Trophoblast cell (in vitro differentiated cells and primary cell): ENCODE measurements at places on chromosomes 11 and 22.

DNA sequence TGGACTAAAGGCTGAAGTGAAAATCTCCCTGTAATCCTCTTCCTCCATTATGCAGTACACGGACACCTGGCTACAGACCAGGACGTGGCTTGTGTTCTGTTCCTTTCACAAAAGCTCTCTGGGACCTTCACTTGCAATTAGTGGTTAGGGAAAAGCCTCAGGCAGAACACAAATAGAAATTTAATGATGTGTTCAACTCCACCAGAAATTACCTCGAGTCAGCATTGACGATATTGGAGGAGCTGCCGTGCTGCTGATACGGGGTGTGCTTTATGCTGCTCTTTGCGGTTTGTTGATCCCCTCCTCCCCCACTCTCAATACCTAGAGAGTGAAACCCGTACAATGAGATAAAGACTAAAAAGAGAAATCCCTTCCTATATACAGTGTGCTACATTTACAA, 48.9 kb downstream of the POLD3 start:
- DNase-seq, result no peak

- DNase-seq, result no peak
These were observed 239.3 kb downstream of the GRIK4 start for GRCh38 chr11:120750647-120751549.

DNA sequence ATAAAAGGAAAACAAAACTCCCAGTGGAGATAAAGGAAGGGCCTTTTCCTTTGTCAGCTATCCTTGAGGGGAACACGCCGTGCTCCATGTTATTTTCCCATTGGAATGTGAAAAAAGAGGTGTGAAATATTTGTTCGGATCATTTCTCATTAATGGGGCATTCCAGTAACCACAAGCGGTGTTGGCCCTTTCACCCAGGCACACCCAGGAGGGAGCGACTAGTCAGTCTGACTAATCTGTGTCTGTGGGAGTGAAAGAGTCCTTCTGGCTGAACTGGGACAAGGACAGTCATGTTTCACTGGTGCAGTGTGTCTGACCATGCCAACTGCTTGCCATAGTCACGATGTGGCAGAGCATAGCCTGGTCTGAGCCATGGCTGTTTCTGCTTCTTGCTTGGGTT, 13.0 kb upstream of the MYEOV start:
- DNase-seq, result no peak

GRCh38 chr22:29313126-29313575, 2.3 kb downstream of the RASL10A start:
- DNase-seq, result no peak

DNA sequence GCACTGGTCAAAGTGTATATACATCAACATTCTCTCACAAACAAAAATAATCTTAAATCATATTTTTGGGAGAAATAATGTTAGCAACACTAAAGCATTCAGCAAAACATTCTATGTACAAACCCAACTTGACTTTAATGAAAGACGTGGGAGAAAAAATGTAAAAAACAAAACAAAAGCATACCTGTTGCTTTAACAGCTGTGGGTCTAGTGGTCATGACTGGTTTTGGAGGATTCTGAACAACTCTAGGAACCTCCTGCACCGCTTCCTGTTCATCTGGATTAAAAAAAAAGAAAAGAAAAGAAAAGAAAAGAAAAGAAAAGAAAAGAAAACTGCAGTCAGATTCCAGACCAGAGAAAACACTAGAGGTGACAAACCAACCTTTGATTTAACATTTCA, 2.1 kb downstream of the FNBP4 start:
- no peak for DNase-seq

DNA sequence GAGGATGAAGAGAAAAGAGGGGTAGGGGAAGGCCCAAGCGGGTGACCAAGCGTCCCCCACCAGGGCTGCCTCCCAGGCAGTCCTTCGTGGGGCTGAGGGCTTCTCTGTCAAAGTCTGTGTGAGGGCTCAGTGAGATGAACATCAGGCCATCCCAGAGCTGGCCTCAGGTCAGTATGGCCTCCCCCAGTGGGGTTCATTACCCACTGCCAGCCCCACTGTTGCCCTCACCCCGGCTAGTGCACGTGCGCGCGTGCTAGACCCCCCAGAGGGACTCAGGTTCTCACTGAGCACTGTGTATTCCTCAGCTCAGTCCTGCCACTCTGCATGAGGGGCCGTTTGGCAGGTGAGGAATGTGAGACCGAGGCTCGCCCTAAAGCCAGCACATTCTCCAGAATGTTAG, 3.3 kb downstream of the KDELR3 start:
- DNase-seq, result no peak

DNA sequence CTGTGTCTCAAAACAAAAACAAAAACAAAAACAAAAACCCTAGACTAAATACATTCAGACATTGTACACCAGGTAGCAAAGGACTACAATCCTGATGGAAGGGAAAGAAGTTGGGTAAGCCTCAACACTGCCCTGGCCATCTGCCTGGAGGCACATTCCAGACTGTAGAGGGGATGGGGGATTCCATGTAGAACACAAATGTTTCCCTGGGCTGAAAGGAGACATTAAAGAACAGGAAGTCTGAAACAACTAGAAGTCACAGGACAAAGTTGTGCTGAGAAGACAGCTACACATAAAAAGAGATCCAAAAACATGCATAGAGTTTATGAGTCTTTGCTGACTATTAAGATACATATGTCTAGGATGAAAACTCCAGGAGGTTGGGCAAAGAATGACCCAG, 83.9 kb downstream of the RRAS2 start:
- DNase-seq, result peak; percentile 73

DNA sequence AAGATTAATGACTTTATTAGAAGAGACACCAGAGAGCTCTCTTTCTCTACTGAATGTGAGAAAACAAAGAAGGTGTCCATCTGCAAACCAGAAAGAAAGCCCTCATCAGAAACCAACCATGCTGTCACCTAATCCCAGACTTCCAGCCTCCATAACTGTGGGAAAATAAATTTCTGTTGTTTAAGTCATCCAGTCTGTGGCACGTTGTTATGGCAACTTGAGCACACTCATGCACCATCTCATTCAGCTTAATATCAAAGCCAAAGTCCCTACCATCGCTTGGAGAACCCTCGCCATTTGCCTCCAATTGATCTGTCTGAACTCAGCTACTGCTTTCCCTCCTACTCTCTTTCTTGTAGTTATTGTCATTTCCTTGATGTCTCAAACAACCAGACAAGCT, 766.1 kb upstream of the ARHGAP42 start:
- no peak for DNase-seq

DNA sequence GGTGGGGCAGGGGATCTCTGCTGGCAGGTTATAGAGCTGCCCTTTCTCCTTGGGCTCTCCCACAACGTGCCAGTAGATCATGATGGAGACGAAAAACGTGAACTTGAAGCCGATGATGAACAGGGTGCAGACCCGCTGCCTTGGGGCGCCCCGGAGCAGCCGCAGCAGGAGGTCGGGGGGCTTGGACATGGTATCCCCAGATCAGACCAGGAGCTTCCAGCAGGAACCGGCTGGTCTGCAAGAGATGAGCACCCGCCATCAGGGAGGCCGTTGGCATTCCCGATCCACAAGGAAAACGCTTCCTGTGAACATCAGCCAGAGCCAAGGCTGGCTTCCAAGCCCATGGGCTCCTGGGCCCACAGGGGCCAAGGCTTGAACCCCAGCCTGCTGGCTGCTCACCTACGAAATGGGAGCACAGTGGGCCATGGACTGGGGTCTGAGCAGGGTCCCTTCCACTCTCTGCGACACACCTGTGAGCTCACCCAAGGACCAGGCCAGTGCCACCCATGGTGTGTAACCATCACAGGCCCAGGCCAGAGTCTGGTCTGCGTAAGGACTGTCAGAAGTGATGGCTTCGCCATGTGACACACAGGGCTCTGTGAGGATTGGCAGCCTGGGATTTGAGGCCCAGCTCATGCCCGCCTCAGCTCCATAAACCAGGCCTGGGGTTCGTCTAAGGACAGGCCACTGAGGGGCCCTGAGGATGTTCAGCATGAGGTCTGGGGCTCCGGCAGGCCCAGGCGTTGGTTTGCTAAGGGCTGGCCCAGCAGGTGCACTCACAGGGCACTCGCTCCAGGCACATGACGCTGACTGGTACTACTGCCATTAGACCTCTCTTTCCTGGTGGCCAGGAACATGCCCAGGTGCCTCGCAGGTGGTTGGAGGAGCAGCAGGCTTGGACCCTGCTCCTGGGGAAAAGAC, 26.6 kb downstream of the A4GALT start:
- no peak for DNase-seq

- DNase-seq, result peak; percentile 48
These were observed 7.5 kb downstream of the MALAT1 start for GRCh38 chr11:65506290-65506771.

DNA sequence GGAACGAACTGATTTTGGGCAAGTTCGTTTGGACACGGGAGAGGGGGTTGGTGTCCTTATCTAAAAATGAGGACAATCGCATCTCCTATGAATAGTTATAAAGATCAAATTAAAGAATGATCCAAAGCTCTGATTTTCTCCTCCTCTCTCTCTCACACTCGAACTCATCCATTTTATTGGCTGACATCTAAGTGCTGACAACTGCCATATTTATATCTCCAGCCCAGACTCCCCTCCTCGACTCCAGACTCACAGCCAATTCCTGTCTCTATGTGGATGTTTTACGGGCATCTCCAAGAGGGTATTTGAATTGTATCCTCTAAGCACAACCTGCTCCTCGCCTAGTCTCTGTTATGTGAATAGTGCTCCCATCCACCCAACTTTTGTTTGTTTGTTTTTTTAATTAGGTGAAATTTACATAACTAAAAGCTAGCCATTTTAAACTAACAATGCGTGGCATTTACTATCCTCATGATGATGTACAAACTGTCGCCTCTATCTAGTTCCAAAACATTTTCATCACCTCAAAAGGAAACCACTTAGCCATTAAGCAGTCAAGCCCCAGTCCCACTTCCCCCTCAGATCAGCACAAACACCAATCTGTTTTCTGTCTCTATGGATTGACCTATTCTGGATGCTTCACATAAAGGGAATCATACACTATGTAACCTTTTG, 4.0 kb downstream of the SYN3 start:
- no peak for DNase-seq

GRCh38 chr22:48263791-48264351, 1501.4 kb downstream of the TBC1D22A start:
- DNase-seq, result no peak

DNA sequence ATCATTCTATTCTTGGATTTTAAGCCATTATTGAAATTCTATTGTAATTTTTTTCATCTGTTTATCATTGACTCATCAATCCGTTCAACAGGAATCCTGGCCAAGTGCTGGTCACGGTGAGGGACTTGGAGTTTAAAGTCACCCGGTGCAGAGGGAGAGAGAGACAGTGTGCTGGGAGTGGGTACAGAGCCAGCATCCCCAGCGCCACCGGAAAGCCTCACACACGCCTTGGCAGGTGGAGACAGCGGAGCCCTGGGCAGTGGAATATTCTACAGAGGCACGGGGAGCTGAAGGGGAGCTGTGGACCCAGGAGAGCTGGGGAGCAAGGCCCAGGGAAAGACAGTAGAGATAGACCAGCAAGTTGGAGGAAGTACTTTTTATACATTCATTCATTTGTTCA, 787.6 kb downstream of the BRD1 start:
- DNase-seq, result no peak

- no peak for DNase-seq
These were observed 305.8 kb upstream of the NCAM1 start for GRCh38 chr11:112655371-112655770.
